ENCODE measurements at places on chromosomes 13 and 19.

DNA sequence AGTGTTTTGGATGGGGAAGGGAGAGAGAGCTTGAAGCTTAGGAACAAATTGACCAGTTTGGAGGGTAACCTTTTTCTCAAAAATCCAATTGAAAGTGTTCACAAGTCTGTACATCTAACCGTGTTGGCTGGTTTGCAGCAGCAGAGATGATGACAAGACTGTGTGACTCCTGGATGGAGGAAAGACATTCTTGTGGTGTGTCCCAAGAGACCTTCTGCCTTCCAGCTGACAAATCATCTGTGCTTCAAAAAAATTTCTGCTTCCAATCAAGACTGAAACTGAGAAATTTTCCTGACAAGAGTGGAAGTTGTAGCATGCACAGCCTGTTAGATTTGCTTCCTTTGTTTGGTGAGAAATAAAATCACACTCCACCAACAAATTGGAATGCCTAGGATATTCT, 56.2 kb downstream of the LACC1 start:
- no peak for DNase-seq

DNA sequence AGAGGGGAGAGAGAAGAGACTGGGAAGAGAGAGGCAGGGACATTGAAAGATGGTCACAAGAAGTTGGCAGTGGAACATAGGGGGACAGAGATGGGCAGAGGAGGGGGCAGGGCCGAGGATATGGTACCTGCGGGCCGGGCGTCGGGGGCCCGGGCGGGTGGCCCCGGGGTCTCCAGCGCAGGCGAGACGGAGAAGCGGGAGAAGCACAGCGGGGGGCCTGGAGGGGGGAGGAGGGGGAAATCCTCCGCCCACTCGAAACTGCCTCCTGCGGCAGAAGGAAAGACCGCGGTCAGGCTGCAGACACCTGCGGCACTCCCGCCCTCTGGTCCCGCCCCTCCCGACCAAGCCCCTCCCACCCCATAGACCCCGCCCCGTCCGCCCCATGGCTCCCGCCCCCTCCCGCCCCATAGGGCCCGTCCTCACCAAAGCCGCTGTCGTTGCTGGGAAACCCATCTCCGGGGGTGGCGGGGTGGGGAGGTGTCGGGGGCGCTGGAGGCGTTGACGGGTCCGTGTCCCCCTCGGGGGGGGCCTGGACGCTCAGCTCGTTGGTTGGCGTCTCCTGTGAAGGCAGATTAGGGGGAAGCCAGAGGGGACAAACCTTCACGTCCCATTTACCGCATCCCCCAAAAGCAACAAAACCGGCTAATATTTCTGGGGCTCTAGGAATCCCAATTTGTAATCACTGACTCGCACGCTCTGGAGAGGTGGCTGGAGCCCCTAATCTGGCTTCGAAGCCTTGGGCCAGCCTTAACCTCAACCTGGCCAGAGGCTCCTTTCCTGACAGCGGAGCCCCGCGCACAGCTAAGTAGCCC, 20.4 kb downstream of the LMTK3 start:
- no peak for DNase-seq

GRCh38 chr13:98664510-98664909, 87.6 kb upstream of the STK24 start:
- no peak for DNase-seq

DNA sequence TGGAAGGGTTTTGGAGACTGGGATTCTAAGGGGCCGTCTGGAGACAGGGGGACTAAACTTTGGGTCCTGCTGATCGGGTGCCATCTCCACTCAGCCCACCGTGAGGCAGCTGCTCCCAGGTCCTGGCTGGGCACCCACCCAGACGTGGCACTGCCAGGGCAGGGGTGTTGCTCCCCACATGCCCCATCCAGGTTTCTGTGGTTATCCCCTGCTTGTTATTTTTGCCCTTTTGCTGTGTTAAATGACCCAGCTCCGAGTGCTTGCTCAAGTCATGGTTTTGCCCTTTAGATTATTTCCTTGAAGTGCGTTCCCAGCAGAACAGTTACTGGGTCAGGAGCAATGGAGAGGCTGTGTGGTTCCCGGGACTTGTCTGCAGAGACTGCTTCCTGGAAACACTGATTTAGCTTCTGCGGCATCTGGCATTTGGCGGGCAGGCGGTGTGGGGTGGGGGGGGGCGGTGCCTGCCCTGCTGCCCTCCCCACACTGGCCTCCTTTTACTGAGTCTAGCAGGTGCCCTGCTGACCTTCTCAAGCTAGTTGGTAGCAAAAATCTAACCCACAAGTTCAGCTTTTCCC, 1.9 kb downstream of the RAB11B start:
- DNase-seq = no peak

DNA sequence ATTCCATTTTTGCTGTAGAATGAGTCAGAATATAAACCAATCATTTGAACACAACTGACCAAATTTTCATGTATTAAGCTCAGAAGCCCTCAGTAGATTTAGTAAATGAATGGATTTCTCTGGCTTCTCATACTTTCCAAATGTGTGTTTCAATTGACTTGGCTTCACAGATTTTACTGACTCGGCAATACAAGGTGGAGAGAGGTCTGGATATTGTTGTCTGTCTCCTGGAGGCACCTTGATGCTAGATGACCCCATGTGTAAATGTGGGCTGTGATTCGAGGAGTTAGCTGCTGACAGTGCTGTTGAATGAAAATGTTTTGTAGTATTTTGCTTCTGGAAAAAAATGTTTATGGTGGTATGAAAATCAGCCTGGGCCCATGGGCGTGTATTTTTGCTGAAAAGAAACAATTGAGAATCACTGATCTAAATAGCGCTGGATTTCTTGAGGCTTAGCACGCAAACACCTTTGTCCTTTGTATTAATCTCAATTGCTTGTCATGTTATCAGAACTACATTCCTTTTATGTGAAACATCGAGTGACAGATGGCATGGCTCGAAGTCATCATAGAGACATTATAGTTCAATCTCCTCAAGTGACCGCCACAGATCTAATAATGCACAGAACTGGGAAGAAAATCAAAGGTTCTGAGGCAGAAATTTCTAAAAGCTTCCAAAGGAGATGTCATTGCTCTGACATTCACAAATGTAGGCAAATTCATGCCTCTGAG, 41.2 kb upstream of the UBAC2 start:
- DNase-seq = no peak

DNA sequence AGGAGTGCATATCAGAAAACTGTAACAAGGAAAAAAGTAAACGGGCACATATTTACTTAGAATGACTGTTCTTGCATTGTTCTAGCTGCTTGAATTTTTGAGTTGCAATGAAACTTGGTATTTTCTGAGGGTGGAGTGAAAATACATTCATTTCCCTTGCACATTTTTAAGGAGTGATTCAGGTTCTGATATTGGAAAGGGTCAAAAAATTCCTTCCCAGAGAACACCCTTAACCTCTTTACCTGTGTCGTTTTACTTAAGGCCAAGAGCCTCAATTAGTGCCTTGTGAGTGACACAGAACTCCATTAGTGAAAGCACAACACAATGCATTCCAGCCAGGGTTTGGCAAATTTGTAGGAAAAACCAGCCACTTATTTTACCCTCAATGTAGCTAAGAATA, 2.3 kb downstream of the ITGBL1 start:
- no peak for DNase-seq

DNA sequence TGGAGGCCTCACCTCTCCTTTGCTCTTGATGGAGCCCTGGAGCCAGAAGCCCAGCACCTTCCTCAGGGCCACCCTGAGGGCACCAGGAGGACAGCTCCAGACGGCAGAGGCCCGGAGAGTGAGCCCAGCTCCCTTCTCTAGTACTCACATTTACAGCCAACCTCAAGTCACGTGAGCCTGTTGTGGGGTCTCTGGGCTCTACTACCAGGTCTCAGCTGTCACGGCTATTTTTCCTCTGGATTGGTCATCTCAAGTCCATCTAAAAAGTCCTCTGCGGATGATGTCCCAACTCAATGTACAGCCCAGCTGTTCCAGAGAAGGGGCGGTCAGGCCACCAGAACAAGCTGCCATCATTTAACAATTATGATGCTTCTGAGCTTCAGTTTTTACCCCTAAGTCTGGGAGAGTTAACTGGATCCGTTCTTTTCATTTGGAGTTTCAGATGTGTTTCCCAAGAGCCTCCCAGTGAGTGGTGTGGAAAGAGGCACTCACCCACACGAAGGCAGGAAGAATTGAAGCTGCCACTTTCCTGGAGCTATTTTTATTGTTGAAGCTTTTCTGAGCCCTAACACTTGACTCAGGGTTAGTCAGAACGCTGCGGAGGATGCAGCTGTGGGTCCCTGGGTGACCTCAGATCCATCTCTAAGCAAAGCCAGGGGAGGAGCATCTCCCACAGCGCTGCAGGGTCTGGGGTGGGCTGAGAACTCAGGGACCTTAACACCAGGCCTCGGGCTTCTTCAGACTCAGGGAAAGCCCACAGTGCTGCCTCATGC, 143.5 kb upstream of the UBL3 start:
- DNase-seq = no peak

GRCh38 chr13:83333614-83334388, 548.5 kb downstream of the SLITRK1 start:
- DNase-seq = no peak

- DNase-seq = no peak
Observed at GRCh38 chr19:47447470-47448359, 24.0 kb downstream of the SLC8A2 start.

GRCh38 chr13:26978081-26978860, 193.3 kb downstream of the USP12 start:
- DNase-seq = no peak

DNA sequence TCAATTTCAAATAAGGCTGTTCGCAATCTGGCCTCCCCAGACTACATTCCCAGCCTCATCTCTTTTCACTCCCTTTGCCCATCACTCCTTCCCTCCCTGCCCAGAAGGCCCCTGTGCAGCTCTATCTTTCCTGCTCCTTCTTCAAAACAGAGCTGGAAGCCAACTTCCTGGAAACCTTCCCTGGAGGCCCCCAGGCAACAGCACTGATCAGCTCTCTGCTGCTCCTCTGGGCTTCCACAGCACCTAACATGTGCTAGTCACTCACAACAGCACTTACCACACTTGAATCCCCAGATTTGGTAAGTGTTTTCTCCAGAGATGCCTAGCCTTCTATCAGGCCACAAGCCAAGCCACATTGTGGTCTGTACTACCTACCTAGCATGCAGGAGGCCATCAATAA, 9.5 kb downstream of the SMAD9 start:
- no peak for DNase-seq

DNA sequence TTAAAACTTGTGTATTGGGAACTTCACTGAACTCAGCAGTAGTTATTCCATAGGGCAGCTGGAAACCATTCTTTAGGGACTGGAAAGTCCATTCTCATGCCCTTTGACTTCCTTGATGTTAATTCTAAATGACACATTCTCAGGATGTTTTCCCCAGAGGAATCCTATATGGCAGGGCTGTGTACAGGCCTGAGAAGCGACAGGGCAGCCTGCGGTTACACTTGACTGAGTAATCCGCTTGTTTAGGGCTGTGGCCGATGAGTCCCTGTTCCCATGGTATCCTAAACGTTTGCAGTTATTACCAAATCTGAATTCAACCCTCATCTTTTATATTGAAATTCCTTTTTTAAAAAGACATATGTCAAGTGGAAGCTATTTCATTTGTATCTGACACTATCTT, 83.5 kb downstream of the COL4A2 start:
- no peak for DNase-seq

Measured in cortex of kidney (tissue), 1 donor.